HL-60 (cell line): ENCODE measurements at places on chromosomes 6 and 20.

GRCh38 chr6:119024111-119024510 is 54.4 kb downstream of the FAM184A start:
- DNase-seq, result no peak

- no peak for DNase-seq
Measured at GRCh38 chr20:60219231-60219630, 261.0 kb downstream of the CDH26 start.

GRCh38 chr6:43453831-43454230 is 1.5 kb downstream of the DLK2 start:
- no peak for DNase-seq

GRCh38 chr20:39210341-39211036 is 248.3 kb downstream of the DHX35 start:
- DNase-seq, result no peak

DNA sequence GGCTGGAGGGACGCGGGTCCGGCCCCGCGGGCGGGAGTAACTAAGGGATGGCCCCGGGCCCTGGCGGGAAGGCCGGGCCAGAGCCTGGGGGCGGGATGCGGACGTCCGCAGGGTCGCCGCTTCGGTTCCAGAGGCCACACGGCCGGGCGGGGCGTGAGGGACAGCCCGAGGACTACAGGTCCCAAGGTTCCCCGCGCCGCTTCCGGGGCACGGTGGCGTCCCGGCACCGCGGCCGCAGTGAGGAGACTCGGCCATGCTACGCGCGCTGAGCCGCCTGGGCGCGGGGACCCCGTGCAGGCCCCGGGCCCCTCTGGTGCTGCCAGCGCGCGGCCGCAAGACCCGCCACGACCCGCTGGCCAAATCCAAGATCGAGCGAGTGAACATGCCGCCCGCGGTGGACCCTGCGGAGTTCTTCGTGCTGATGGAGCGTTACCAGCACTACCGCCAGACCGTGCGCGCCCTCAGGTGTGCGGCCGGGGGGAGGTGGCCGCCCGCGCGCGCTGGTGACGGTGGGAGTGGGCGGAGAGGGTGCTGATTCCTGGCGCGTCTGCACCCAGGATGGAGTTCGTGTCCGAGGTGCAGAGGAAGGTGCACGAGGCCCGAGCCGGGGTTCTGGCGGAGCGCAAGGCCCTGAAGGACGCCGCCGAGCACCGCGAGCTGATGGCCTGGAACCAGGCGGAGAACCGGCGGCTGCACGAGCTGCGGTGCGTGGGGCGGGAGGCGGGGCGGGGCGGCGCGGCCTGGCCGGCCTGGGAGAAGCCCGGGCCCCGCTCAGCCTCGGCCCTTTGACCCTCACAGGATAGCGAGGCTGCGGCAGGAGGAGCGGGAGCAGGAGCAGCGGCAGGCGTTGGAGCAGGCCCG is at the start of gene MRPS26:
Gene MRPS26, plus strand, starts transcription at position 237 of the 861 bp plus-strand sequence. Its CDS starts 17 bp downstream, at position 254.
- peak; percentile 89 for DNase-seq

- DNase-seq, result no peak
Measured at GRCh38 chr20:39188266-39188765, 226.2 kb downstream of the DHX35 start.

DNA sequence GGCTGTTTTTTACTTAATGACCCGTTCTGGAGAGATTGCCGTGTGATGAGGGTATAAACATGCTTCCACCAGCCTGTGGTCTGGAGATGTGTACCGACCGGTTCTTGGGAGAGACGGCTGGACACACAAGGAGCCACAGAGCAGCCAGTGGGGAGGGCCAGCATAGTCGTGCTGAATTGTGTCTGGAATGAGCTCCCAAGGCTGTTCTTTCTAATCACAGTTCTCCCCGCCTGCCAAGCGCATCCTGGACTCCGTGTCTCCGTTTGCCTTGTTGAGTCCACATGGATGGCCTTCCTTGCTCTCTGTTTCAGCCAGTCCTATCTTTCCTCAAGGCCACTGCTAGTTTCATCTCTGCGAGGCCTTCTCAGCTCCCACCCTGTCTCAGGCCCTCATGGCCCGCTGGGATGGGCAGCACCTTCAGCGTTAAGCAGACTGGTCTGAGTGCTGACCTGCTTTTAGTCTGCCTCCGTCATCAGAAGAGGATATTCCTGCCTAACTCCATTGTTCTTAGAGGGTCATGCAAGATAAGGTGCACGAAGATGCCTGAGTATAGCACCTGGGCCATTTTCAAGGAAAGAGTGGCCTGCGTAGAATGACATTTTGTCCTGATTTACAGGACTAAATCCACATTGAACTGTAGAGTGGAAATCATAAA is 20.6 kb downstream of the MANBAL start:
- DNase-seq, result no peak

DNA sequence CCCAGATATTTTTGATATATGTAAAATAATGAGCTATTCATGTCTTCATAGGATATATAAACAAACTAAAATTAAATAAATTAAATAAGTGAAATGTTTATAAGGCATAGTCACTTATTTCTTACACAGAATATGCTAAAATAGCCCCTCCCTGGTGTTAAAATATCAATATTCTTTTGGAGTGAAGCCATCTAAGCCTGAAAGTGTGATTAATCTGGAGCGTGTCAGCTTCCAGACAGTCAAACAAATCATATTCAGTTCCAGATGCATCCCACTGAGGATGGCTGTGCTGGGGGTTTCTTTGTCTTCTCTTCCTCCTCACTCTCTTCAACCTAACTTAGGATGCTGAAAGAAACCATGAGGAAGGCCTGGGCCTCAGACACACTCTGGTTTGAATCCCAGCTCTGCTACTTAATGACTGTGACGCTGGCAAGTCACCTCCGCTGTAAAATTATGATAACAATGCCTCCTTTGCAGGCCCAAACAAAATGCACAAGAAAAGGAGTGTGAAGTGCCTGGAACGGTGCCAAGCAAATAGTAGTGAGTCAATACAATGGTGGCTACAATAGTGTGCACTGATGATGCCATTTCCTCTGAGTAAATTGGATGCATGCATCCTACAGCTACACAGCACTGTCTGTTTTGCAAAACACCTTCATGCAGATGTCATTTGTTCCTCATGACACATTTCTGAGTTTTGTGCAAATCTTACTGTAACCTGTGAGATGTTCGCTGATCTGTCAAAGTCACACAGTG is 161.4 kb downstream of the FOXC1 start:
- no peak for DNase-seq

DNA sequence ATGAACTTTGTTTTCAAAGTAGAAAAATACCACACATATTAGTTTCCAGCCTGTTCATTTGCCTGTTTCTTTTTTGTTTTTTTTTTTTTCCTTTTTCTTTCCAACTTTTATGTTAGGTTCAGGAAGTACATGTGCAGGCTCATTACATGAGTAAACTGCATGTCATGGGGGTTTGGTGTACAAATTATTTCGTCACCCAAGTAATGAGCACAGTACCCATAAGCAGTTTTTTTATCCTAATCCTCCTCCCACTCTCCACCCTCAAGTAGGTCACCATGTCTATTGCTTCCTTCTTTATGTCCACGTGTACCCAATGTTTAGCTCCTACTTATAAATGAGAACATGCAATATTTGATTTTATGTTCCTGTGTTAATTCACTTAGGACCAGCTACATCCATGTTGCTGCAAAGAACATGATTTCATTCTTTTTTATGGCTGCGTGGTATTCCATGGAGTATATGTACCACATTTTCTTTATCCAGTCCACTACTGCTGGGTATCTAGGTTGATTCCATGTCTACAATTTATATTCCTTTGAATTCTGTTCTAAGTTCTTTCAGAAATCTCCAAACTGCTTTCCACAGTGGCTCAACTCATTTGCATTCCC is 31.8 kb downstream of the SNX14 start:
- no peak for DNase-seq

- DNase-seq, result no peak
Measured at GRCh38 chr20:57390604-57391438, at the start of gene RBM38. RBM38 (plus strand) TSS chr20:57391396; CDS start chr20:57391582, 186 bp downstream.

GRCh38 chr6:4774296-4774695 is 1.9 kb upstream of the CDYL start:
- no peak for DNase-seq

DNA sequence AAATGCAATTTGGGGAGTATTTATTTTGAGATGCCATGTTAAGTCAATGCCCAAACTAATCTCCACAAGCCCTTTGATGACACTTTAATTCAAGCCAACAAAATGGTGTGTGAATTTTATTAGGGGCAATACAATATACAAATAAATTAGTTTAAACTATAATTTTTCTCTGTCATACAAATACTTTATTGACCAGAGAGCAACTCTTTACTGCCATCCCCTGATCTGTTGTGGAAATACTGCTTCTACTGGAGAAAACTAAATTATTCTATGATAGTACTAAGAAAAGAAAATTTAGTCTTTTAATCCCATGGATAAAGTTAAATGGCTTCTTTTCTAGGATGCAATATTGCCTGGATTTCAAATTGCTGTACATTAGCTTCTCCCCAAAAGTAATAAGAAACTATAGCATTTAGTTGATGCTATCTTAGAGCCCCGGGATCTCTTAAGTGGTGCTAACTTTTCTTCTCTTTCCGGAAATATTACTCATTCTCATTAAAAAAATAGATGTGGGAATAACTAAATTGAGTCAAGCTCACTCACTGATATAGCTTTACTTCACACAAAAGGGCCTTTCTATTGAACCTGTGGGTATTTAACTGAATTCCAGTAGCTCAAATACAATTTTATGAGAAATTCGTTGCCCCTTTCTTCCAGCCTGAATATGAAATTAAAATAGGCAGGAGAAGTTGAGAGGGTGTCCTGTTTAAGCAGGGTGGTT is 49.2 kb downstream of the SMPDL3A start:
- no peak for DNase-seq

GRCh38 chr20:58039274-58040092 is 189.0 kb downstream of the ANKRD60 start:
- DNase-seq, result no peak

GRCh38 chr6:161449521-161449920 is 175.7 kb upstream of the AGPAT4 start:
- DNase-seq, result no peak

GRCh38 chr6:106628658-106629102 is 618 bp downstream of the RTN4IP1 start:
- no peak for DNase-seq
